Stimulated activated CD4-positive, alpha-beta T cell treated with anti-CD3 and anti-CD28 coated beads, Interleukin-1b, Interleukin-23, amount 100 ng/mL, for 1 hour (primary cell): ENCODE measurements at places on chromosomes 1 and 21.

- no peak for DNase-seq
These were observed 359.1 kb downstream of the S1PR1 start for GRCh38 chr1:101595881-101596374.

DNA sequence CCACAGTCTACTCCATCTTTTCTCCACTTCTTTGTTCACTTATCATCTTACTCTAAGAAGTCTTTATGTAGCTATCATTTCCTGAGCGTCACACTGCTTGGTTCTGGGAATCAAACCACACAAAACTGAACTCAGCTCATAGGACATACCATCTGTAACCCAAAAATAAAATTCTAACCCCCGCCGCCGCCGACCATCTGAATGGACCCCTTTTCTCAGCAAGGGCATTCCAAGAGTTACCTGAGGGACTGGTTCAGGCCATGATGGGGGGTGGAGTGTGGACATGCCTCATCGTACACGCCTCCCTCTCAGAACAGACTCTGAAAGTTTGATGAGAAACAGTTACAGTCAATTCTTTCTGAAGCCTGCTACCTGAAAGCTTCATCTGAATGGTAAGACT is 12.6 kb upstream of the CHI3L2 start:
- no peak for DNase-seq

DNA sequence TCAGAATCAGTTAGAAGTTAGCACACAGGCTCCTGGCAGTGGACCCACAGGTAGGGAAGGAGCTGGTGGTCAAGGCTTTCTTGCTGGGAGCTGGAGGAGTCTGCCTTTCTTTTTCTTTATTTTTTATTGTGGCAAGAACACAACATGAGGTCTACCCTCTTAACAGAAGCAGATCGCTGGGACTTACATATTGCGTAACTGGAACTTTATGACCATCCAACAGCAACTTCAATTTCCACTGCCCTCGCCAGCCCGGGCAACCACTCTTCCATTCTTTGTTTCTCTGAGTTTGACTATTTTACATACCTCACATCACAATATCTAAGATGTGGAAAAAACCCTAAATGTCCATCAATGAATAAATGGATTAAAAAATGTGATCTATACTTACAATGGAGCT is 147.8 kb upstream of the AJAP1 start:
- DNase-seq = no peak

- DNase-seq = no peak
These were observed 22.3 kb downstream of the ACTA1 start for GRCh38 chr1:229411434-229412055.

GRCh38 chr21:39097335-39097861 is 85.9 kb downstream of the PSMG1 start:
- DNase-seq = no peak

DNA sequence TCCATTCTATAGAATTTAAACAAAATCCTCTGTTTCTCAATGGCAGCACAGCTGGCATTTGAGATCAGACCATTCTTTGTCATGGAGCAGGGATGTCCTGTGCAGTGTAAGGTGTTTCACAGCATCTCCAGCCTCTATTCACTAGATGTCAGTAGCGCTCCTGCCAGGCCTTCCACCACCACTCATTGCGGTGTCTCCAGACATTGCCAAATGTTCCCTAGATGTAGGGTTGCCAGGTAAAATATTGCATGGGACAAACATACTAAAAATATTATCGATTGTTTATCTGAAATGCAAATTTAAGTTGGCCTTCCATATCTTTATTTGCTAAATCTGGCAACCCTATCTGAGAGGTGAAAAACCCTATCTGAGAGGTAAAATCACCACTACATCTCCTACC is 11.7 kb downstream of the ITLN2 start:
- no peak for DNase-seq

GRCh38 chr1:58401991-58402390 is 144.5 kb downstream of the OMA1 start:
- DNase-seq = no peak

- DNase-seq = no peak
These were observed 2.9 kb downstream of the TNFAIP8L2 start for GRCh38 chr1:151159373-151159772.

GRCh38 chr1:18668750-18669404 is 38.2 kb downstream of the PAX7 start:
- no peak for DNase-seq

DNA sequence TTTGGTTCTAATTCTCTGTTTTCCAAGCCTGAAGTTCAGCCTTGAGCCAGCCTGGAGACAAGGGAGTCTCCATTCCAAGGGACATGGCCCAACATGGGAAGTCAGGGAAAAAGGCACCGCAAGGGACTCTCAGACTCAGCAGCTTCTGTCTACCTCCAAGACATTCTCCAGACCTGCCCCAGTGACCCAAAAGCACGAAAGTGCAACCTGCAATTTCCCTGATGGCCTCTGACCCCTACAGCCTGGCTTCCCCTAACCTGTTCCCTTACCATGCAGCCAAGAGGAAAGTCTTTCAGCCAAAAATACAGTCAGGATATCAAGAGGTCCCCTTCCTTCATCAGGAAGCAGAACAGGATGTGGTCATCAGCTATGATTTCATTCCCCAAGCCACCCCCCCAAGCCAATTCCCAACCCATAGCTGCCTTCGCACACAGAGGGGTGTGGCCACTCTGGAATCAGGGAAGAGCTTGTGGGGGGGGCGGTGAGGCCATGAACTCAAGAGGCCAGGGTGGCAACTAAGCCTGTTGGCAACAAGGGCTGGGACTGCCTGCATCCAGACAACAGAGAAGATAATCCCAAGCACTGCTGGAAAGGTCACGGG is 59.2 kb downstream of the TIAM1 start:
- DNase-seq = no peak

GRCh38 chr1:113247782-113248181 is 142.5 kb upstream of the MAGI3 start:
- no peak for DNase-seq

GRCh38 chr1:232142403-232143314 is 487.3 kb downstream of the SIPA1L2 start:
- DNase-seq = no peak

DNA sequence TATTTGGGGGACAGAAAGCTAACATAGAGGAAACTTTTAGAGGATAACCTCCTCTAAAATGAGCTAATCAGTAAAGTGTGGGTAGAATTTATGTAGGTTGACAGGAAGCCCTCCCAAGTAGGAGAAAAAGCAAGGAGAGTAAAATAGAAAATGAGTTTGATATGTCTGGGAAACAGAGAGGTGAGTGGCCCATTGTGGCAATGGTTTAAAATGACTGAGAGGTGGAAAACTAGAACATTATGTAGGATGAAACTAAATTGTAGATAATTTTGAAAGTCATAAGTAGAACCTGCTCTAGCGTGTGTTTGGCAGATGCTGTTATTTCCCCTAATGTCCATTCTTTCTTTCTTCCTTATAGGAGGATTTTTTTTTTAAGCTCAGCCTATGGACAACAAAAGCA is 8.5 kb upstream of the LPGAT1 start:
- DNase-seq = no peak

DNA sequence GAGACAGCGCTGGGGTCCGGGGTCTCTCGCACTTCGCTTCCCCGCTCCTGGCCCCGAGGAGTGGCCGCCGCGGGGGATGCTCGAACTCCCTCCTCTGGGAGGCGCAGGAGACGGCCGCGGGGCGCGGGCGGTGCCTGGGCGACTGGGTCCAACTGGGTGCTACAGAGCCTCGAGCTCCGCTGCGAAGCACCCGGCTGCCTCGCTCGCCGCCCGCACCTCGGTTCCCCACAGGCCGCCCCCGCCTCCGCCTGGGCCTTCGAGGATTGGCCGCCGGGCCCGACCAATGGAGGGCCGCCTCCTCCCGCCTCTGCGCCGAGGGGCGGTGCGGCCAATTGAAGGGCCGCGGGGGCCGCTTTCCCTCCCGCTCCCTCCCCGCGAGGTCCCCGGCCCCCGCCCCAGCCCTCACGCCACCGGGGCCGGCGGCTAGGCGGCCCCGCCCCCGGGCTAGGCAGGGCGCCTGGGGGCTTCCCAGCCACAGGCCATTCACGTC is at the start of gene CNN3:
CNN3 (minus strand) TSS at position 196 of the 490 bp plus-strand sequence. CDS start 216 bp downstream, outside the sequence.
- peak; percentile 53 for DNase-seq

DNA sequence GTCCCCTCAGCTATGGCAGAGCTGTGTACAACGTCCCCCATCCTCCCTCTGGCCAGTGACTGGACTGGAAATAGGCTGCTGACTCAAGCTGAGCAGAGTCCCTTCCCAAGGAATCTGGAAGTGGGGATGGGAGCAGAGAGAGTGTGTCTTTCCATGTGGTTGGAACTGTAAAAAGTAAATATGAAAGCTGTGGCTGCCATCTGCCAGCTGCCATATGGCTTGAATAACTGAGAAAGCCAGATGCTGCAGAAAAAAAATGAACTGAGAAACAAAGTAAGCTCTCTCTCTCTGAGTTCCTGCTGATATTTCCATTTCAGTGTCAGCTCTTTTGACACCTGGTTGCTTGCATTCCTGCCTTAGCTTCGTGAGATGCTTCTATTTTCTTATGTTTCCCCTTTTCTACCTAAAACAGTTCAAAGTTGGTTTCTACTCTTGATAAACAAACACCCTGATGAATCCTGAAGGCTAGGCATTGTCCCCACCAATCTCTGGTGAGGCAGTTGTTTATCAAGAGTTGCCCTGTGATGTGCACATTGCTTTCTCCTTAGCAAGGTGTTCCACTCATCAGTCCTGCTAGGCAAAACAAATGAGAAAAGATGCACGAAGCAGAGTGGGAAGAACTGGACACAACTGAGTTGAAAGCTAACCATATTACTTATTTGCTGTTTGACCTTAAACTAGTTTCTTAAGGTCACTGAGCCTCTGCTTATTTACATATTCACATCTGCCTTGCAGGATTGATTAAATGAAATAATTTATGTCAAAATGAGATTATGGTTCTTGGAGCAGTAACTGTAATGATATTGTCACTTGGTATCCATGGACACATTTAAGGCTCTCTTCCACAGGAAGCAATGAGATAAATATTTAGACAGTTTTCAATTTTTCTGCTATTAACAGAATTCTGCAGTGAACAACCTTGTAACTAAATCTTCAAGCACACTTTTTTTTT is 16.6 kb upstream of the DR1 start:
- no peak for DNase-seq

DNA sequence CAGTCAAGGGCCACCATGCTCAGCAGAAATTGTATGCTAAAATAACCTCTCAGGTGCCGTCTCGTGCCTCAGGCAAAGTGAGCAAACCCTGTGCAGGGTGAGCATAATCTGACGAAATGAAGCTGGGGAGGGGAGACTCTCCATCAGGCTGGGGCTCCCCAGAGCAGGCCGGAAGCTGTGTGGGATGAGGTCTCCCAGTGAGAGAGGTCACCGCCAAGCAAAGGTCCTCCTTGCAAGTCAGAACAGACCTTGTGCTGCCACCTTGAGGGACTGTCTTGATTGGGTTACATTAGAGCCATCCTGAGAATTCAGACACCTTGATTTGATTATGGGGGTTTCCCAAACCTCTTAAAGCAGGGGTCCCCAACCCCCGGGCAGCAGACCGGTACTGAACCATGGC is 64.2 kb downstream of the ZNF684 start:
- no peak for DNase-seq

GRCh38 chr1:96962216-96962615 is 240.6 kb downstream of the PTBP2 start:
- DNase-seq = no peak

DNA sequence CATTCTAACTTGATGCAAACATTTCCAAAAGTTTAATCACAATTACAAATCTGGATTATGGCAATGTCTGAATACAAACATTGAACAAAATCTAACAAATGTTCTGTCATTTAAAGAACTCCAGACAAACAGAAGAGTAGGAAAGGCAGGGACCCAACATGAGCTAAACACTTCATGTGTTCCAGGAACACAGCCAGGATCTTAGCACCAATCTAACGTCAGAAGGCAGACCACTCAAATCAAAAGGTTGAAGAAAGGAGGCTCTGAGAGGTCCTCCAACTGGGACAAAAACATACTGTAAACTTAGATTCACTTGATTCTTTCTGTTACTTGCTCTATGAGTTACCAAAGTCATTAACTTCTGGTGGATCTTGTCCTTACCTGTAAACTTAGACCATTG is 374.0 kb downstream of the NEGR1 start:
- no peak for DNase-seq

DNA sequence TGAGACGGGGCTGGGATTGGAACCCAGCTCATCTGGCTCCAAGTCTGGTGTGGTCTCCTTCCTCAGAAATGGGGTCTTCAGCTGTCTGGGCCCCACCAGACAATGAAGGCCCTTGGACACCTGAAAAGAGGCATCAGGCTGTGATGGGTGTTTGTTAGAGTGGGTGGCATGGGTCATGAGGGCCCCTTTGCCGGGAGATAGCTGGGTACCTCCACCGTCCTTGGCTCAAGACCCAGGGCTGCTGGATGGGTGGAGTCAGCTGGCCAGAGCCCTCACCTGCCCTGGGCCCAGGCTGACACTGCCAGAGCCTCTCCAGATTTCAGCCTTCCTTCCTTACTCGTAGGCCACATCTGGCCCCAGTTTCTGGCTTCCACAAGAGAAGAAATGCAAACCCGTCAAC is 13.4 kb upstream of the TTC22 start:
- DNase-seq = no peak

- no peak for DNase-seq
These were observed 50.7 kb downstream of the JAK1 start for GRCh38 chr1:64915381-64916274.

GRCh38 chr1:1425753-1426495 is 4.8 kb upstream of the ANKRD65 start:
- no peak for DNase-seq

DNA sequence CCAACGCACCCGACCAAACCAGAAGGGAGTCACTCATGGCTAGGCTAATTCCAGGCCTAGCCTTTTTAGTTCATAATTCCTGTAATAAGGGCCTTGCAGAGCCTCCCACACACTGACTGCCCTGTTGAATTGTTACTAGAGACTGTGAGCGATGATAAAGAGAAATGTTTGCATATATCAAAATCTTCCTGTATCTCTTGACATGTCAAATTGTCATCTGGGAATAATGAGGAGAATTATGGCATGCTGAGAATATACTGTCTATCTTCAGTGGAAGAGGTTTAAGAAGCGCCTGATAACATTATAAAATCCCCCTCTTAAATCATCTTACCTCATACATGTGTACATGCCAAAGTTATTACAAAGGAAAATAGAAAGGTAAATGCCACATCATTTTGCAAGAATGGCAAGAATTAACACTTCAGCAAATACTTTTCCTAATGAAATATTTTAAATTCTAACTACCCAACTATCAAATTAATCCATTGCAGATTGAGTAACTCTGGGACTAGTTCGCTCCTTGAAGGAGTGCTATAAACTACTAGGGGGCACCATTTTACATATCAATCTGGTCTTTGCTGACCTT is 144.1 kb downstream of the CENPF start:
- DNase-seq = no peak

GRCh38 chr1:206495493-206496046 is 11.8 kb upstream of the RASSF5 start:
- DNase-seq = no peak
